NB4 (cell line): ENCODE measurements at places on chromosomes 11 and 22.

- DNase-seq, result no peak
Observed at GRCh38 chr11:78492973-78493372, 75.4 kb upstream of the GAB2 start.

DNA sequence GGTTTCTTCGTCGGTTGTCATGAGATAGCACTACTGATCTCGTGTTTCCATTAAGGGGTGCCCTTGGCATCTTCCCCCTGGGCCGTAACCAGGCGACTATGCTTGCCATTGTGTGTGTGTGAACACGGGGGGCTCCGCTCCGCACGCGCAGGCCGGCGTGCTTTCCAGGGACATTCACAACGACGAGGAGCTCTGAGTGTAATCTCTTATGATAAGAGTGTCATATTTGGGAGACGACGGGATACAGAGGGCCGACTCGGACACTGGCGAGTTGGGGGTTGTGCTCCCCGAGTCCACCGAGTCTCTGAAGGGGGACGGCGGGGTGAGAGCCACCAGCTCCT, 170.9 kb upstream of the CTSC start:
- no peak for DNase-seq

- DNase-seq, result no peak
Observed at GRCh38 chr11:44834846-44835245, 108.1 kb downstream of the TSPAN18 start.

DNA sequence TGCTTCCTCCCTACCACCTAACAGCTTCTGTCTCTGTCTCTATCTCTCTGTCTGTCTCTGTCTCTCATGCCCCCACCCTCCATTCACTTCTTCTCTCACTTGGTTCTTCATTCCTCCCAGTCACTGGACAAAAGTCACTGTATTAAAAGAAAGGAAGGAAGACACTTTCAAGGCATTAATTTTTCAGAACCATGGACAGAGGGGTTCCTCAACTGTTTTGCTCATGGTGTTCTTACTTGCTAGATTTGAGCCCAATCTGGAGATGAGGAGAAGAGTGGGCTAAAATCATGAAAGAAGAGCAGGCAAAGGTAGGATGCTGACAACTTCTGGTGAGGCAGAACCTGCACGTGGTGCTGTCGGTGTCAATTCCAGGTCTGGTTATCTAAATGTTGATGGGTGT, 116.7 kb upstream of the LARGE1 start:
- peak; percentile 28 for DNase-seq

DNA sequence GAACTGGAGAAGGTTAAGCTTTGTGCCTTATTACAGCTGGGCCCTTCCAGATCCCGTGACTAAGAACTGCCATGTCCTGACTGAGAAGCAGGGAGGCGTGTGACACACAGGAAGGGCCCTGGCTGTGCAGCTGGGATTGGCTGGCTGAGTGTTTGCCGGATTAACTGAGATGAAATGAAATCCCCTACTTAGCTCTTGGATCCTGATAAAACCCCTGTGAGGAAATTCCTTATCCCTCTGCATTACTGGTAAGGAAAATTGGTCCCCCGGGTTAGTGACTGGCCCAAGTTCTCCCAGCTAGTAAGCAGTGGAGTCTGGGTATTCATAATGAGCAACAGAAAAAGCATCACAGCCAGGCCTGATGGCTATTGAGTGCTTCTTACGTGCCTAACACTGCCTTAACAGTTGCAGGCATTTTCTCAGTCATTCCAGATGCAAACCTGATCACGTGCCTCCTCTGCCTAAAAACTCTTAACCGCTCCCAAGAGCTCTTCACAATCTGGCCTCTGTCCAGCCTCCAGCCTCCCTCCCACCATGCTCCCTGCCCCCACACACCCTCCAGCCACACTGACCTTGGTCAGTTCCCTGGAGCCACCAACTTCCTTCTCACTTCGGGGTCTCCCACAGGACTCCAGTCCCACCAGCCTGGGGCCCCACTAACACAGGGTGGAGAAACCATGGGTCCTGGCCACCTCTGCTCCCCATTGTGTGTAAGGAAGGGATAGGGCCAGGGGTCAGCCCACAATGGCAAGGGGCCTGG, 37.8 kb downstream of the ARRB1 start:
- DNase-seq, result no peak

DNA sequence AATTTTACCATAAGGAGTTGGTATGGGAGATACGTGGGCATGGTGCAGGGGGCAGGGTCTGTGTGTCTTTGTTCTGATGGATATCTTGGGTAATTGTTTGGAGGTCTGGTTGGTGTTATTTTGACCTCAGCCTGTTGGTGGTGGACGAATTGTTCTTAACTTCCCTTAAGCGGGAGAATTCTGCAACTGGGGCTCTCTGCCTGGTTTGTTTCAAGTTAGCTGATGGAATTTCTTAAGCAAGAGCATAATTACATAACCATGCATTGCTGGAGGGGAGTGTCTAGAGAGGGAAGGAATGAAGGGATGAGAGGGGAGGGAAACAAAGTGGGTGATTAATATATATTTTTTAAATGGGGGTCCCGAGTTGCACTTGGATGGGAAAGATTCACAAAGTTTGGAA, 908.5 kb upstream of the RAG2 start:
- peak; percentile 6 for DNase-seq

DNA sequence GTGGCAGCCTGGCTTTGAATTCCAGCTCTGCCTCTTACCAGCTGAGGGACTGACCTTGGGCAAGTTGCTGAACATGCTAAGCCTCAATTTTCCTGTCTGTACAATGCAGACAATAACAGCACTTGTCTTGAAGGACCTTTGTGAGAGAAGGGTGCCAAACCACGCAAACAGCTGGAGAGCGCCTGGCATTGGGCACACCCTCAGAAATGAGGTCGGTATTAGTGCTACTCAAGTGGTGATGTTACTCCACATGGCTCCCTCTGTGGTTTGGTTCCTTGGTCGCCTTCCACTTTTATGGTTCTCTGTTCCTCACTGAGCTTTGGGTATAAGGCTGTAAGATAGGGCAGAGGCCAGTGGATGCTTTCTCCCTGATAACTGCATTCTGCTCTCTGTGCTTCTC, 8.2 kb downstream of the UBASH3B start:
- DNase-seq, result peak; percentile 58

GRCh38 chr11:134901542-134901941, 489.5 kb upstream of the B3GAT1 start:
- no peak for DNase-seq

- DNase-seq, result peak; percentile 84
Observed at GRCh38 chr11:93740730-93741093, 583 bp downstream of the TAF1D start.

GRCh38 chr22:29078036-29078868, 5.4 kb downstream of the KREMEN1 start:
- no peak for DNase-seq

- DNase-seq, result no peak
Observed at GRCh38 chr22:30310881-30311771, 15.6 kb downstream of the TBC1D10A start.

GRCh38 chr11:100887659-100888058, 200.6 kb downstream of the ARHGAP42 start:
- no peak for DNase-seq

DNA sequence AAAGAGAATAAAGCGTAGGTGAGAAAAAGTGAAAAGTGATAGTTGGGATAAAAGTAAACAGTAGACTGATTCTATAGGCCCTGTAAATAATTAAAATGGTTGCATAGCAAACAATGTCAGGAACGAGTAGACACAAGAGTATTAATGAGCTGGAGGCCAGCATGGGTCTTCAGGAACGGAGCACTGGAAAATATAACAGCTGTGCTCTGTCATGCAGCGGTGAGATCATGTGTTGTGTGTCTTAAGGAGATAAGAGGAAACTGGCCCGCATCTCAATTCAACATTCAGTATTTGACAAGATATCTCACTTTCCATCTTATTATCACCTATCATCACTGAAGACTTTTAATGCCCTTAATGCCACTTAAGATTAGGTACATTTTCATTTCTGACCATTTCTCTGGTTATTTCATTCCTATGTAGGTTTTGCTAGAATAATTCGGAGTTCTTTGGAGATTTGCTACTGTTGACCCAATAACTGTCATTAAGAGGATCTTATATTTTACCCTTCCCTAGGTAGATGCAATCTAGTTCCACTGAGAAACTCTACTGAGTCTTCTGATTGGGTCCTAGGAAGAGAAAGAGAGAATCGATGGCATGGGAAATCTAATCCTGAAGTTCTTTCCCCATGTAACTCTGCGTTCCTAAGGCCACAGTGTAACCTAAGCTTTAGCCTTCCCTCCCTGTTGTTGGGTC, 35.5 kb upstream of the VWA5A start:
- DNase-seq, result no peak

- DNase-seq, result no peak
Observed at GRCh38 chr22:40202225-40202944, 24.7 kb downstream of the TNRC6B start.

DNA sequence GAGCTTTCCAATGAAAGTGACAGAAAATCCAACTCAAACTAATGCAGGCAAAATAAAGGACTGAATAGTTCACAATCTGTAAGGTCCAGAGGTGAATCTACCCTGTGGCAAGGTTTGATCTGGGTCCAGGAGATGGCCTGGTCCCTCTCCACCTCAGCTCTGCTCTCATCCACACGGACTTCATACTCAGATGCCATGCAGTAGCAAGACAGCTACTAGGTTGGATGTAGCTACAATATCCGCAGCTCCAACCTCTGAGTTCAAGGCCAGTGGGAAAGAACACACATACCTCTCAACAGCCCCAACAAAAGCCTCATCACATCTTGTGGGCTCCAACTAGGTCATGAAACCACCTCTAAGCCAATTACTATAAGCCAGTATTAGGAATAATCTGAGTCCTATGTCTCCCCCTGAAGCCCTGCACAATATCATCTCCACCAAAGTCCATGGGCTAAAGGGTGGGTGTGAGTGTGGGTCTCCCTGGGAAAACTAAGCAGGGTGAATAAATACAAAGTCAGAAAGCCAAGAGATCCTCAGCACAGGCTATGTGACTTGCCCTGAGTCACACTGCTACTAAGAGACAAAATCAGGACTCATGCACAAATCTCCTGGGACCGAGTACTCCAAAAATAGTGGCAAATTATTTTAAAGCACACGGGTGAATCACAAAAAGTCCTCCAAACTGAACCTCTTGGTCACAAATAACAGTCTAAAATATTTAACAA, 78.8 kb downstream of the LARGE1 start:
- peak; percentile 25 for DNase-seq

- no peak for DNase-seq
Observed at GRCh38 chr11:12733091-12733490, 58.9 kb downstream of the TEAD1 start.

DNA sequence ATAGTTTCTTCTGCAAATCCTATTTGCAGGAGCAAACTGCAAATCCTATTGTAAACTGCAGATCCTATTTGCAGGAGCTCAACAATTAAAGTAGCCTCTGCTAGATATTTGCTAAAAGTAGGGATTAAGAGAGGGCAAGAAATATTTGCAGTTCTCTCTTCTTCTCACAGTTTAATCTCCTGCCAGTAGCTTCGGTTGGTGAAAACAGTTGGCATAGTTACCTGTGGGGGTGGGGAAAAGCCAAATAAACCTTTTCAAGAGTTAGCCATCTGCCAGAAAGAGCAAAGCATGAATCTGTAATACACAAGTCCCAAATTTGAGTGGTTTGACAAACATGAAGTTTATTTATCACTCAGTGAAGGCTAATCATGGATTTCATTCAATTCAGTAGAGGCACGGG, 942.5 kb downstream of the JRKL start:
- no peak for DNase-seq

DNA sequence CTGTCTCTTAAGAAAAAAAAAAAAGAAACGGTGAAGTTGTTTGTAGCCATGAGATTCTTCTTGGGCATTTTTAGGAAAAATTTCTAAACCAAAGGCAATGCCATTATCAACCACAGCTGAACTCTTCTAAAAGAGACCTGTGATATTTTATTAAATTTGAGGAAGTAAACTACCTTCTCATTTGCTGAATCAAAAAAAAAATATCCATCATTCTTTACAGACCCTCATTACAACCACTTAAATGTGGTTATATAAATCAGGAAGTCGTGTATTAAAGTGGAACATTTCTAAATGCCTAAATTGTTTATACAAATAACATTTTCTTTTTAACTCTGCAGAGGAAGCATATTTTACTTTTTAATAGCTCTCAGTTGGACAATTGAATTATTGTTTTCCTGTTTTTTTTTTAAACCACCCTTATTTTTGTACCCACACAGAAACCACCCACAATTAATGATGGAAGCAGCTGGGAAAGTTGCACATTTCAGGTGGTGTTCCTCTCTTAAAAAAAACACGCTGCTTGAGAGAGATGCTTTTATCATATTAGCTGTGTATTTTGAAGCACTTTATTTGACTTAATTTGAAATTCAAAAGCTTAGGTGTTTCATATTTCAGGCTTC, 91.2 kb downstream of the ARHGAP42 start:
- DNase-seq, result no peak

DNA sequence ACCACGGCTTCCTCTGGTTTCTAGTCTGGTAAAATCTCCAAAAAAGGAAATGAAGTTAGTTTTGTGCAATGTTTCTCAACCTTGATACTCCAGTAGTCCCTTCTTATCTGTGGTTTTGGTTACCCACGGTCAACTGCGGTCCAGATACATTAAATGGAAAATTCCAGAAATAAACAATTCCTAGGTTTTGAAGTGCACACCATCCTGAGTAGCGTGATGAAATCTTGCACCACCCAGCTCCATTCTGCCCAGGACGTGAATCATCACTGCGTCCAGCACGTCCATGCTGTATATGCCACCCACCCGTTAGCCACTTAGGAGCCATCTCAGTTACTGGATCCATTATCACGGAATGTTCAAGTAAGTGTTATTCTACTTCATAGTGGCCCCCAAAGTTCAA, 117.0 kb downstream of the FBXO7 start:
- no peak for DNase-seq

DNA sequence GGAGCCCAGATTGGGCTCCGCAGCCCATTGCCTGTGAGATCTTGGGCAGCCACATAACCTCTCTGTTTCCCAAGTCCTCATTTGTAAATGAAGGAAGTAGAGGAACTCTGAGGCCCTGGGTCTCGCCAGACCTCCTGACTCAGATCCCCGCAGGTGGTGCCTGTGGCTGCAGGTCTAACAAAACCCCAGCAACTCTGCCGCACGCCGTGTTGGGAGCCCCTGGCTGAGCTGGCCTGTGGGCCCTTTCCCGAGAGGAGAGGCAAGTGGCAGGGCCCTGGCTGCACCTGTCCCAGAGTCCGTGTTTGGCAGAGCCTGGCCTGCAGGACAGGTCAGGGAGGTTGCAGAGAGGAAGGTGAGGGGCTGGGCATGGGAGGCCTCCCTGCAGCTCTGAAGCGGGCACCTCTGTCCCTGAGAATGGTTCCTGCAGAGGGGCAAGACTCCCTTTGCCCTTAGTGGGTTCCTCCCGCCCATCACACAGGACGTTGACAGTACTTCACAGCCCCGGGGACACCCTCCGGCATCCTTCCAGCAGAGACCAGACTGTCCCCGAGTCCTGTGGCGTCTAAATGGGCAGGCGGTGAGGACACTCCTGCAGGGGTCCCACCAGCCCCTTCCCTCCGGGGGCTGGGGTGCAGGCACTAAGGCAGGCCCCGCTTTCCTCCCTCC, 67.7 kb downstream of the ARHGAP8 start:
- no peak for DNase-seq
